ENCODE measurements at places on chromosomes 7 and 10.
A peak's percentile ranks its signal among the peaks of the same experiment; 100 is the strongest.

- DNase-seq, result peak; percentile 46
These were observed 109.6 kb downstream of the WNT2 start for GRCh38 chr7:117212969-117213877.

DNA sequence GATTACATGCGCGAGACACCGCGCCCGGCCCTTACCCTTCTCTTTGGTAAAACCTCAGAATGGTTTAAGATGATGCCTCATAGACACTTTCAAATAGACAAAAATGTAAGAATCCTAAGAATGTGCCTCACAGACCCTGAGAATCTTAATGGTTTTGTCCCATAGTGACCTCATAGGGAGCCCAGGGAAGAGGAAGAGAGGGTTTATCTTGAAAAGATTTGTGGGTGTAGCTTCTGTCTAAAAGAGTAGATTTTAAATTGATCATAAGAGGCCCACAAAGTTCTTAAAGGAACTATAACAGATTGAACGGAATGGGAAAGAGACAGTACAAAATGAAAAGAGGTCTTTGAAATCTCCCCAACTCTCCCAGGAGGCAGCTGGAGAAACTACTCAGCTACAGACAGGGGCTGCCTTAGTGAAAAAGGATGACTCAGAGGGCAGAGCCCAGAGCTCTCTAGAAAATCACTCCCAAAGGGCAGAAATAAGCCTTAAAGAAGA, 220.6 kb downstream of the ADRA2A start:
- no peak for DNase-seq

DNA sequence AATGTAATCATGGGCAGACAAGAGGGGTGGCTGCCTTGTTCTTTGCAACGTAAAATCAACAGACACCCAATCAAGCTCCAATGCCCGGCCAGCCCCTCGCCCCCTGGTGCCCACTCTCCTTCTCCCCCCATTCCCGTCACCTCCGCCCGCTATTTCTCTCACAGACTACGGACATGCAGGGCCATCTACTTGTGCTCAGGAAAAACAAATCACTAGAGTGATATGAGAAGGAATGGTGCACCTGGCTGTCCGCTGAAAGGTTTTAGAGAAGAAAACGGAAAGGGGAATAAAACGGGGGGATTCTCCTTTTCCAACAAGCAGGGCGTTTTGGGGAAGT, 396 bp downstream of the GRM8 start:
- DNase-seq, result no peak

DNA sequence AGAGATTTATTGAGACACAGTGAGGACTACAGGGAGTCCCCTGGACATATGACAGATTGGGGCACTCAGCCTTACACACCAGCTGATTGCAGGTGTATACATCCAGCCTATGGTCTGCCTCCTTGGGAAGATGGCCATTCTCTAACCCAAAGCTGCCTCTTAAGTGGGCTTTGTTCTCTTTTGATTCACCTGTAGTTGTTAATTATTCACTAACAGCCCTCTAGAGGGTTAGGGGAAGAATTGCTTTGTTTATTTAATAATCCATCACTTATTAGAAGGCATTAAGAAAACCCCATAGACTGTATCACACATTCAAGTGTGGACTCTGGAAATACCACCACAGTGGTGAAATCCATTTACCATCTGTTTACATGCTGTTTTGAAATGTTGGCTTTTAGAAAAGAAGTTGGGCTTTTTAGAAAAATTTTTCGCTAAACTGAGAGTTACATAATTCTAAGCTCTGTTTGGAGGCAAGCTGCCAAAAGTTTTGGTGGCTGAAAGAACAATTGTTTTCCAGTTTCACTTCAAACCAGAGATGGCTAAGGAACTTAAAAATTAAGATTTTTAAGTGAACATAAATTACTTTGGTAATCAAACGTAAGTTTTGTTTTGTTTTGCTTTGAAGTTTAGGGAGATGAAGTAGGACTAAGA, 379.1 kb downstream of the ADRA2A start:
- DNase-seq, result no peak

DNA sequence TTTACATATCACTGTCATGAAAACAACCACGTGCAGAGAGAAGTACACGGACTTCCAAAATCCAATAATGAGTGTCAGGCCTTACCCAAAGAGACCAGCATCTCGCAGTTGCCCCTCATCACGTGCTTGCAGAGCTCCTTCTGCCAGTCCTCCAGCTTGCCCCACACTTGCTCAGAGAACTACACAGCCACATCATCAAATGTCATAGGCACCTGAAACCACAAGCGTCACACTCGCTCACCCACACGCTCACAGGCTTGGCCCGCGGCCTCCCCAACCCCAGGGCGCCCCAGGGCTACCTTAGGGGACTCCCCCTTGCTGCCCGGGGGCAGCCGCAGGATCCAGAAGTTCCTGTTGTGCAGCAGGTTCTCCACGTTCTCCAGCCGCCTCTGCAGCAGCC, 123.4 kb upstream of the ZNF746 start:
- no peak for DNase-seq

- DNase-seq, result no peak
These were observed 330.7 kb downstream of the GPR158 start for GRCh38 chr10:25505466-25505865.

DNA sequence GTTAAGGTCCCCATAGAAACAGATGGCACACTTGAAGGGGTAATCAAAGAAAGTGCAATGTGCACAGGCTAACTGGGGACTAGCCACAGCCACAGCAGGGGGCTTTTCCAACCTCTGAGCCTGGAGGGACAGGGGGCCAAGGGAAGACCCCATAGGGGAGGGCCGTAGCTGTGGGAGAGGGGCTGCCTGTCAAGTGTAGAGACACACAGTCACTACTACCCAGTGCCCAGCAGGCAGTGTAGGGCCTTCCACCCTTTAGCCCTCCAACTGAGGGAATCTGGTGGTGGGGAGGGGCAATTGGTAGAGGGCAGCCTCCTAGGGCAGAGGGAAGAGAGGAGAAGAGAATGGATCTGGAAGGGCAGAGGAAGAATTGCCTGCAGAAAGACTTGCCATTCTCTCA, 54.6 kb downstream of the CREB5 start:
- DNase-seq, result no peak

DNA sequence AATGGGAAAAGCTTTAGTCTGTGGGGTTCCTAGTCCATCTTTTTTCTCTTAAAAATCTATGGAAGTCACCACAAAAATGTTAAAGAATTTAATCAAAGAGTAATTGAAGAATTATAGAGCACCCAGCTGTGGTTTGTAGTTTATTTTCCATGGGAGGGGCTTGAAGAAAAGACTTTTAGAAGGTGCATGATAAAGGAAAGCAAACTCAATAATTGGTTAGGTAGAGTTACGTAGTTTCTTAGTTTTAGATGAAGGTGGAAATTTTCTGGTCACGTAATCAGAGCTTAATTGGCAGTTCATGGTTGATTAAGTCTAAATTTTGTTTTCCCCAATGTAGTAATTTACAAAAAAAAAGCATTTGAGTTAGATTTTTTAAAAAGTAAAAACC, 724 bp downstream of the ZNF107 start:
- no peak for DNase-seq

- peak; percentile 69 for DNase-seq
These were observed 41.7 kb upstream of the LOXL4 start for GRCh38 chr10:98309366-98310355.

DNA sequence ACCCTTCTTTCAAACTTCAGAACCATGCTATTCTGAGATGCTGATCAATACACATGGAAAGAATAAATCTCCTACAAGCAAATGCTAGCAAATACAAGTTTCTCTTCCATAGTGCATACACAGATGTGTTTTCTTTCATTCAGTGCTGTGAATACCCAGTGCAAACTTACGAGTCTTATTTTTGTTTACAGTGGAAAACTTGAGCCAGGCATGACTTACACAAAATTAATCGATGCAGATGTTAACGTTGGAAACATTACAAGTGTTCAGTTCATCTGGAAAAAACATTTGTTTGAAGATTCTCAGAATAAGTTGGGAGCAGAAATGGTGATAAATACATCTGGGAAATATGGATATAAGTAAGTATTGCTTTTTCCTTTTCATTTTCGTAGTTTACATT, 48.8 kb downstream of the PNLIPRP3 start:
- DNase-seq, result no peak

- DNase-seq, result no peak
These were observed 181.6 kb downstream of the PTPN20 start for GRCh38 chr10:47092831-47093230.

DNA sequence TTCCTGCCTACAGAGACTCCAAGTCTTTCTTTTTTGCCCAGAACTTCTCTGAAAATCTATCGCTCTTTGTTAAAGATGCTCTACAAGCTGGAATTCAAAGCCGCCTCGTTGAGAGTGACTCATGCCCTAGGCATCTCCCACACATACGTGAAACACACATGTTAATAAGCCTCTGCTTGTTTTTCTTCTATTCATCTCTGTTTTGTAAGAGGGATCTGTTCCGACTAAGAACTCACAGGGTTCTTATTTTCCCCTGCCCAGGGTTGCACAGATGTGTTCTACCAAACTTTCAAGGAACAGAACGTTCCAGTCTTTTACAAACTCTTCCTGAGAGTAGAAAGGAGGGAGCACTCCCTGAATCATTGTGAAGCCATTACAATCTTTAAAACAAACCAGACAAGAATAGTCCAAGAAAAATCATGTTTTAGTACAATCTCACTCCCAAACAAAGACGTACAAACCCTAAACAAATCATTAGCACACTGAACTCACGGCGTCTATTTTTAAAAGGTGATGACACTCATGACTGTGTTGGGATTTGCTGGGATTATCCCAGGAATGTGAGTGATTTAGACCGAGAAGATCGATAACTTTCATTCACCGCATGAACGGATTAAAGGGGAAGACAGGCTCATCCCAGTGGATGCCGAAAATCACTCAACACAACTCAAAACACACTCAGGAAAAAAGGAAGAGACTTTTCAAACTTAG, 55.3 kb upstream of the INPP5A start:
- DNase-seq, result no peak

DNA sequence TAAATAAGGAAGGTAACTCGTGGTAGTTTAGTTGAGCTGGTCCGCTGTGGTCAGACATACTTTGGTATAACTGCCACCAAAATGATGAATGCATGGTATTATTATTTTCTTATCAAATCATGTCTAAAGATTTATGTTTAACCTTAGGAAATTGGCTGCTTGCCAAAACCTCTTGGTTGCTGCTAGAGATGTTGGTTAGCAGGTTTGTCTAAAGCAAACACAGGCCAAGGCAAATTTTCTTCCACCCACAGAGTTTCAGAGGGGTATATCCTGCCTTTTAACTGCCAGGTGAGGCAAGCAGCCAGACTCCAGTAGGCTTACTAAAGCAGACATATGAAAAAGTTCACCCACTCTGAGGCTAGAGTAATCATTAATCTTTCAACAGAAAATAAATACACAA, 101.4 kb downstream of the SEMA3E start:
- DNase-seq, result no peak

- no peak for DNase-seq
These were observed 33.4 kb upstream of the PDGFA start for GRCh38 chr7:552868-553635.

DNA sequence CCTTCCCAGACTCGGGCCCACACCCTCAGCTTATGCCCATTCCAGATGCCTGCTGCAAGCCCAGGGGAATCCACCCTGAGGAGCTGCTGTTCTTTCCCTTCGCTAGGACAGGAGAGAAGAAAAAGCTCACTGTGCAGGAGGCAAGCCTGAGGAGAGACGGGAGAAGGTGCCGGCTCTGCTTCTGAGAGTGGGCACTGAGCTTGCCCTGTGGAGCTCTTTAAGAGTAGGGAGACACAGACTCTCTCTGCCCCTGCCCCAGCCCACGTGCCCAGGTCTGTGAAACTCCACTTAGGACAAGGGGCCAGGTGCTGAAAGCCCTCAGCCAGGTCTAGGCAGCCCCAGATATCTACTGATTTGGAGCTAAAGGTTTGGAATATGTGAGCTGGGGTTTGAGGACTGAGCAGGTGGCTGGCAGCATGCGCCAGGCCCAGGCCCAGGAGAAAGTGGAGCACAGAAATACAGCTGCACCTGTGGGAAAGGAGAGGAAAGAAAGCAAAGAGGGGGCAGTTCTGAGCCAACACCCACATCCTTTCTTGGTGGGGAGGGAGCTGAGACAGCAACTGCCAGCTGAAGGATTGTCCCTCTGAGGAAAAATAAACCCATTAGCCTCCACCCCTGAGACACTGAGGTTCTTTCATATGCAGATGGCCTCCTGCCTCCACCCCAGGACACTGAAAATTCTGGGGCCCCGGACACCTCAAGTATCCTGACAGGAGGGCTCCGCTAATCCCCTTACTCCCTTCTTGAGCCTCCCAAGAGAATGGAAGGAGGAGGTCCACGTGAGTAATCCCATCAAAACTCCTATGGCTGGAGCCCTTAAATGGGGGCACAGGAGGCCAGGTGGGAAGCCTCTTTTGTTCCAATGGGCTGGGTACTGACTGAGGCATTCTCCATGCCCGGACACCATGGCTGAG, 7.3 kb downstream of the POLL start:
- no peak for DNase-seq

GRCh38 chr7:100674411-100675104, 1.0 kb downstream of the GNB2 start:
- DNase-seq, result no peak

DNA sequence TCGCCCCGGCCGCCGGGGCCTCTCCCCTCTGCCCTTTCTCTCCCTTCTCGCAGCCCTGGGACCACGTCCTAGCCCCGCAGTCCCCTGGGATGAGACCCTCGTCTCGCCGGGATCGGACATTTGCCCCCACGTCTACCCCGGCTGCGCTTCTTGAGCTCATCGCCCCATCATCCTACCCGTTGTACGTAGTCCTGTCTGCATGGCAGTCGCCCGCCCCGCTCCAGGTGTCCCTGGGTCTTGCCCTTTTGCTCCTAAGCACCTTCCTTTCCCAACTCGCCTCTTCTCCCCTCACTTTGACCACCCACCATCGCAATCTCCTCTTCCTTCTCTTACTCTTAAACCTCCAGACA, 582 bp downstream of the TPST1 start:
- DNase-seq, result no peak

DNA sequence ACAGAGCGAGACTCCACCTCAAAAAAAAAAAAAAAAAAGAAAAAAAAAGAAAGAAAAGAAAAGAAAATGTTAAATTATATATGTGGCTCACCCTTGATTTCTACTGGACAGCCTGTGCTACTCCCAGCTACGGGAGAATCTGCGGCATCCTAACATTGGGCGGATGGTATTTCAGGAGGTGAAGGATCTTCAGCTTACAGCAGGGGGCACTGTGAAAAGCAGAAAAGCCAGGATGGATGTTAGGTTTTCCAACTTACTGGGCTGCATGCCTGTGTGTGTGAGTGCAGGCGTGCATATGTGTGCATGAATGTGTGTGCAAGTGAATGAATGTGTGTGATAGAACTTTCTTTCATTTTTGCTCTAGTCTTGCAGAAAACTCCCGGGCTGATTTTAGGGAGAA, 1066.5 kb downstream of the TYW1 start:
- DNase-seq, result peak; percentile 3

GRCh38 chr10:119928411-119928810, 35.9 kb downstream of the SEC23IP start:
- DNase-seq, result no peak

DNA sequence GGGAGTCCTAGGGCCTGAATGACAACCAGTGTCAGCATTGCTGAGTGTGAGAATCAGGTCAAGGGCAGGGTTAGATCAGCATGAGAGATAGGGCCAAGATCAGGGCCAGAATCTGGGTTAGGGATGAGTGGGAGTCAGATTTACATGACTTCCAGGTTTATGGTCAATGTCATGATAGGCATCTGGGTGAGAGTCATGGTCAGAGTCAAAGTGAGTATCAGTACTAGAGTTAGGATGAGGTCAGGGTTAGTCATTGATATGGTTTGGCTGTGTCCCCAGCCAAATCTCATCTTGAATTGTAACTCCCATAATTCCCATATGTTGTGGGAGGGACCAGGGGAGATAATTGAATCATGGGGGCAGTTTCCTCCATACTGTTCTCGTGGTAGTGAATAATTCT, 12.3 kb downstream of the MRPS24 start:
- no peak for DNase-seq

- no peak for DNase-seq
These were observed 431.0 kb upstream of the GALNT17 start for GRCh38 chr7:70700941-70701425.

All from globus pallidus (tissue), 1 donor.